ENCODE measurements at places on chromosomes 5 and 9.

- DNase-seq: no peak
Observed at GRCh38 chr5:91386120-91386519, 3.0 kb upstream of the ARRDC3 start.

DNA sequence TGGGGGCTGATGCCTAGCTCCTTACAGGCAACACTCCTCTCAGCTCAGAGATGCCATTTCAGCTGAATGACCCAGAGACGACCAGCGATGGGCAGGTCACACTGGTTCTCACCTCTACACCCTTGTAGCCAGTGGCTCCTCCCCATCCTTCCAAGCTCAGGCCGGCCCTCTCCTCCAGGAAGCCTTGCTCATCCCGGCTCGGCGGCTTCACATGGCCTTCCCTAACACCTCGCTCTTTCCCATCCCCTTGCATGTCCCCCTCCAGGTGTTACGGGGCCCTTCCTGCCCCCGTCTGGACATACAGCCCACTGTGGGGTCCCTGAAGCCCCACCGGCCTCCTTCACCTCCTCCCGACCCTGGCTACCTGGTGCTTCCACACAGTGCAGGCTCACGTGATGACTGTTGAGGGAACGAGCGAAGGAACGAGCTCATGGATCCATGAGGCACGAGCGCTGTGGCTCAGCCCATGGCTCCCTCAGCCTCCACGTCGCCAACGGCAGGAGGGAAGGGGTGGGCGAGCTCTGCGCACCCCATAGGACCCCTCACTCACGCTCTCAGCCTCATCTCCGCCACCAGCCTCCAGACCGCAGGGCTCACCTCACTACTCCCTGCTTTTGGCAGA is 45.7 kb downstream of the SARDH start:
- DNase-seq: no peak

DNA sequence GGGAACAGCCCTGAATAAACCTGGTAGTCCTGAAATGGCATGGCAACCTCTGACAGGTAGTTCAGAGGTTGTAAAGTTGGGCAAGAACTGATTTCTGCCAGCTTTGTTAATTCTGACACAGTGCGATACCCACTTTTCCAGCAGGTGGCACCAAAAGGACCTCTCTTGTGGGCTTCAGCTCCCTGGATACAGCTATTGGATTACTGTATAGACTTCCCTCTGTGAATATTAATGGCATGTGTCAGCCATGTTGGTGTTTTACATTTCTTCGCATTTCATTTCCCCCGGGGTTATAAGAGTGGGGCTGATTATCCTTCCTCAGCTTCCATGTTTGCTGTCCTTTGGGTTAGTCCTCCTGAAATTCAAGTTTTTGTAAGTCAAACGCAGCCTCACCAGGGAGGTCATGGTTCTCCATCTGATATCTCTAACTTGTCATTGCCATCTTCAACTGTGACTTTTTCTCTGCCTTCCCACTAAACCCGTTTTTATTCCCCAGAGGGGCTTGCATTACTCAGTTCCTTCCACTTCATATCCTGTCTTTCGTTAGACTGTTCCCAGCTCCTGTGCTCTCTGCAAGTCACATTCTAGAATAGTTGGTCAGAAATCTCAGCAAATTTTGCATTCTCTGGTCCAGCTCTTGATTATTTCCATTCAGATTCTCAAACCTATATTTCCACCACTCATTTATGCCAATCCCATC is 135.6 kb downstream of the LIFR start:
- no peak for DNase-seq

- no peak for DNase-seq
Observed at GRCh38 chr9:12212860-12213259, 480.3 kb upstream of the TYRP1 start.

DNA sequence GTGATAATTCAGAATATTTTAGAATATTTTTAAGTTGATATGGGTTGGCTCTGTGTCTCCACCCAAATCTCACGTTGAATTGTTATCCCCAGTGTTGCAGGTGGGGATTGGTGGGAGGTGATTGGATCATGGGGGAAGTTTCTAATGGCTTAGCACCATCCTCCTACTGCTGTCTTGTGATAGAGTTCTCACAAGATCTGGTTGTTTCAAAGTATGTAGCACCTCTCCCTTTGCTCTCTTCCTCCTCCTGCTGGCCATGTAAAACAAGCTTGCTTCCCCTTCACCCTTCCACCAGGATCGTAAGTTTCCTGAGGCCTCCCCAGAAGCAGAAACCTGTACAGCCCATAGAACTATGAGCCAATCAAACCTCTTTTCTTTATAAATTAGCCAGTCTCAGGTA is 214.6 kb upstream of the C9orf72 start:
- DNase-seq: no peak

DNA sequence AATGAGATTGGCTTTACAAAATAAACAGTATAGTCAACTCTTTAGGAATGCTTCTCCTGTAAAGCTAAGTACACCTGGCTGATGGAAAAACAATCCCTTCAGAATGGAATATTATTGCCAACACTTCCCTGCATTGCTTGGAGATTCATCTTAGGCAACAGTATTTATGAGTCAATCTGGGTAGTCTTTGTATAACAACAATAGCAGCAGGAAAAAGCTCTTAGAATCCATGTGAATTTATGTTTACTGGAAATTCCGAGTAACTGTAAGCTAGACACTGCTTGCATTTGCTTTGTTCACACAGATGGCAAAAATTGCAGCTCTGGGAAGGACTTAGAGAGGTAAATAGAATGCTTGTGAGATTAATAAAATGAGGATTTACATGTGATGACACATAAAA is 101.7 kb upstream of the NTRK2 start:
- no peak for DNase-seq

GRCh38 chr5:167071981-167072610 is 1219.3 kb upstream of the WWC1 start:
- DNase-seq: no peak

GRCh38 chr9:27924502-27924901 is 351.2 kb upstream of the C9orf72 start:
- no peak for DNase-seq

- no peak for DNase-seq
Observed at GRCh38 chr9:80873861-80874260, 815.5 kb downstream of the TLE1 start.

GRCh38 chr5:139644646-139645429 is 3.3 kb upstream of the CXXC5 start:
- DNase-seq: no peak

GRCh38 chr5:95441636-95442035 is 50.5 kb downstream of the FAM81B start:
- DNase-seq: no peak

DNA sequence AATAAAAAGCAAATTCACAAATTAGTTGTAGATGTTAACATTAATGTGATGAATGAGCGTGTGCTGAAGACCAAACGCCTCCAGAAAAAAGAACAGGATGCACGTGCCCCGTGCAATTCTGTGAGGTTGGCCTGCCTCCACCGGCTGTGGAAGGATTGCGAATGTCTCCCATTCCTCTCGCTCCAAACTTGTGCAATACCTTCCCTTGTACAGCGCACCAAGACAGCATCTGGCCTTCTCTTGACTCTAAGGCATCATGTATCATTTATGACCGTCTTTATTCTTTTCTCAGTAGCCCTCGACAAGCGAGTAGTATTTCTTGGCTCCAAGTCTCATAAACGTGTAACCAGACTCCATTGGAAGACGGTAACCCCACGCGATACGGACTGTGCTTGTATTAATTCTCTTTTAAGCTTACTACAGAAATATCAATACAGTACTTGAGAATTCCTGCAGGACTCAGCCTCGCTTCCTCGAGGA is 1.5 kb upstream of the TESK1 start:
- DNase-seq: no peak

- no peak for DNase-seq
Observed at GRCh38 chr5:136467632-136468031, 102.3 kb upstream of the TRPC7 start.

GRCh38 chr9:18588002-18588401 is 114.0 kb downstream of the ADAMTSL1 start:
- DNase-seq: no peak

DNA sequence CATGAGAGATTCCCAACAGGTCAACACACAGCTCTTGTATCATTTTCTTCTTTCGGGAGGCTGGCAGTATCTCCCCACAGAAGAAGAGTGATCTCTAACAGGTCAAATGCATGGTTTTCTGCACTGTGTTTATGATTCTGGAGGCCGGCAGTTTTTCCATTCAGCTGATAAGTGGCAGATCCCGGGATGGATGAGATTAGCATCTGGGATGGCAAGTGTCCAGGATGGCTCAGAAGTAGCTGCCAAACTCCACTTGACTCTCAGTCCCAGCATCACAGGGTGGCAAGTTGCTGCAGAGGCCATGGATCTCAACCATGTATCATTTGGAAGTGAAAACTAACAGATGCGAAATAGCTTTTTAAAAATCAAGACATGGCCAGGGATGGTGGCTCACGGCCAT is 97.8 kb upstream of the SLC44A1 start:
- no peak for DNase-seq

GRCh38 chr9:14616188-14616982 is 76.8 kb downstream of the ZDHHC21 start:
- DNase-seq: no peak

GRCh38 chr9:128385496-128386460 is 14.6 kb downstream of the URM1 start:
- no peak for DNase-seq

DNA sequence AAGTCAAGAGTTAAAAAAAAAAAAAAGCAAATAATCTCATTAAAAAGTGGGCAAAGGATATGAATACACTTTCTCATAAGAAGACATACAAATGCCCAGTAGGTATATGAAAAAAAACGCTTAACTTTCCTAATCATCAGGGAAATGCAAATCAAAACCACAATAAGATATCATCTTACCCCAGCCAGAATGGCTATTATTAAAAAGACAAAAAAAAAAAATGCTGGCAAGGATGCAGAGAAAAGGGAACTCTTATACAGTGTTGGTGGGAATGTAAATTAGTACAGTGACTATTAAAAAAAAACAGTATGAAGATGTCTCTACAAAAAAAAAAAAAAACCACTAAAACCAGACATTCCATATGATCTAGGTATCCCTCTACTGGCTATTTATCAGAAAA is 79.4 kb downstream of the LPAR1 start:
- DNase-seq: no peak

- DNase-seq: no peak
Observed at GRCh38 chr5:53777864-53778618, 217.6 kb downstream of the NDUFS4 start.

DNA sequence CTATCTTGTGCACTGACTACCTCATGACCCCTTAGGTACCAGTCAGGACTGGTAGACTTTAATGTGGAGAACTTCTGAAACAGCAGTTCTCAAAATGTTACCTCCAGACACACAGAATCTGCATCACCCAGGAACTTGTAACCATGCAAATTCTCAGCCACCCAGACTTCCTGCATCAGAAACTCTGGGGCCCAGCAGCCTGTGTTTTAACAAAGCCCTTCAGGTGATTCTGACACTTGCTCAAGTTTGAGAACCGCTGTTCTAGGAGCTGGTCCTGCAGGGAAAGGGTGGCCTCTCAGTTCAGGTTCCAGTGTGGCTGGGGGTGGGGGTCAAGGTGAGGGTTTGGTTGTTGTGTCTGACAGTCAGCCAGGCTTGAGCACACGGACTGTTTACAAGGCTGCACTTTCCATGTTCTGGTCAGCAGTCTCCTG is 28.4 kb downstream of the ZFP62 start:
- DNase-seq: no peak

DNA sequence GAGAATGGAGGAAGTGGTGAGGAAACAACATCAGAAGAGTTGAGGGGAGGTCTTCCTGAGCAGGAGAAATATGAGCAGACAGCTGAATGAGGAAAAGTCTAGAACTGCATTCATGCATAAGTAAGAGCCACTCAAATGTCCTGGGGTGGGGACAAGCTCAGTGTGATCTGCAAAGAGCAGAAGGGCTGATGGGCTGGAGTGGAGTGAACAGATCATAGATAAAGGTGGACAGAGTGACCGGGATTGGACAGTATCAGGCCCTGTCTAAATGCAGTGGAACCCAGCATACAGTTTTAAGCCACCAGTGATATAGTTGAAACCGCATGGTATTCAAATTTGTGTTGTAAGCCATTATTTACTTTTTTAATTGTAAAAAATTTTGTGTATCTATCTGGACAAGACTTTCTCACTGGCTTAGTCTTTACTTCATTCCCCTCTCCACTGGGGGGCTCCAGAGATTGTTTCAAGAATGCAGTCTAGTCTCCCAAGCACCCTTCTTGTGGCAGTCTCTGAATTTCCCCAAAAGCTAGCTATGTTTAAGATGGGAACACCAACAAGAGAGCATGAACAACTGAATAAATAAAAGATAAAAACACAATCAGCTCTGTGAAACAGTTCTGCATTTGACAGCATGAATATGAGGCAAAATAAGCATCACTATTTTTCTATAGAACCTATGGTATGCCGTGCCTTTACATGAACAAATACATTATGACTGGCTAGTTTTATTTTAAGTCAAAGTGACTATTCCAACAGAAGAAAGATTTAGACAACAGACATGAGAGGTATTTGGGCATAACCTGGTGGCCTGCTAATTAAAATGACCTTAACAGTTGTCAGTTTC is 10.7 kb upstream of the STK32A start:
- no peak for DNase-seq

DNA sequence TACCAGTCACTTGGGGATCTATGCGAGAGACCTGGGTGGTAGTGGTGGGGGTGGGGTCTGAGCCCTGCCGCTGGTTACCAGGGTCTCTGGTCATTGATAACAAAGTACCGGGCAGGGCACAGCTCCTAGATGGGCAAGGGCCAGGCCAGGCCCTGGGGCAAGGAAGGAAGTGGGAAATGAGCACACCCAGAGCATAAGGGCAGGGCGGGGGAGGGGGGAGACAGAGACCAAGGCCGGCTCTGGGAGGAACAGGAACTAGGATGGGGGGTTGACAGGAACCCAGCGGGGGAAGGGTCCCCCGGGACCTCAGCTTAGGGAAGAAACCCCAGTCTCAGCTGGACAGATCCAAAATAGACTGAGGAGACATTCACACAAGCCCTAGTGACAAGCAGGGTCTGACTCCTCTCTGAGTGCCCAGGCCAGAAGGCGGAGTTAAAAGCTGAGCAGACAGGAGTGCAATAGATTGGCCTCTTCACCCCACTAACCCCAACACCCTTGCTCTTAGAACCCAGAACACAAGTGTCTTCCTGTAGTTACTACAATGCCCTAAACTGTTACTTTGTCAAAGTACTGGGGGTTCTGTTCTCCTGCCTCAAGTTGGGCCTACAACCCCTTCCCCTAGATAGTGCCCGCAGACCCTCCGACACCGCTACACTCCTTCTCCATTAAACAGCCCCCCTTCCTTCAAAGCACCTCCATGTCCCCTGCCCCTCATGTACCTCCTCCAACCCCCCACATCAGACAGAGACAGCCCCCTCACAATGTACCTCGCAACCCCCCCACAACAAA is 628 bp downstream of the ATOSB start:
- peak; percentile 15 for DNase-seq

DNA sequence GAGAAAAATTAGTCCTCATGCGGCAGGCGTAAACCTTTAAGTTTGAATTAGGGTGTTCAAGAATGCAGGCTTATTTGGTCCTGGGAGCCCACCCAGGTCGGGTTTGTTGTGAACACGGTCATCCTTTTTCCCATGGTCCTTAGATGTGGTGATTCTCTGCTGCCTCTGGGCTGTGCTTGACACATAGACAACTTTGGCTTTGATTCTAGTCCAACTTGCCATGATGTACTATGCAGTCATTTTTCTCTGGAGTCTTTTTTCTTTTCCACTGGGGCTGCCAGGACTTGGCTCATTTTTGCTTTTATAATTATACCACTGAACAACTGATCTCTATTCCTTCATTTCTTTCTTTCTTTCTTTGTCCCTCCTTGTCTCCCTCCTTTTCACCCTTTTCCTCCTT is 218.6 kb downstream of the SREK1 start:
- DNase-seq: no peak
